Islet precursor cell (in vitro differentiated cells): ENCODE measurements at places on chromosomes 5 and 9.
A peak's percentile ranks its signal among the peaks of the same experiment; 100 is the strongest.

- no peak for DNase-seq
Observed at GRCh38 chr5:36242534-36243485, 1.1 kb upstream of the NADK2 start.

DNA sequence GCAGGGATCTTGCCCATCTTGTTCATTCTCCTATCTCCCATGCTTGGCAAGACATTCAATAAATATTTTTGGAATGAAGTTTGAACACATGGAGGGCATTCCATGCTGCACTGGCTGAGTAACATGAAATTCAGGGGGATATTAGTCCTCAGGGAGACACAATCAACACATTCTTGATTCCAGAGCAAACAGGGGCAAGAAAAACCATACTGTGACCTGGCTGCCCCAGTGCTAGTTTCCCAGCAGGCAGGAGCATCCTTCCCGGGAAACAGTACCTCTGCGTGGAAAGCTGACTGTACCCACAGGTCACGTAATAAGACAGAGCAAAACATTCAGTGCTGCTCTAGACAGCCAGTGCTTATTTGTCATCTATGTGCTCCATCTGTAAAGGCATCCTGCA, 66.3 kb upstream of the SPOCK1 start:
- DNase-seq = no peak

GRCh38 chr9:129666575-129666974, 1.1 kb downstream of the PRRX2 start:
- DNase-seq = no peak

DNA sequence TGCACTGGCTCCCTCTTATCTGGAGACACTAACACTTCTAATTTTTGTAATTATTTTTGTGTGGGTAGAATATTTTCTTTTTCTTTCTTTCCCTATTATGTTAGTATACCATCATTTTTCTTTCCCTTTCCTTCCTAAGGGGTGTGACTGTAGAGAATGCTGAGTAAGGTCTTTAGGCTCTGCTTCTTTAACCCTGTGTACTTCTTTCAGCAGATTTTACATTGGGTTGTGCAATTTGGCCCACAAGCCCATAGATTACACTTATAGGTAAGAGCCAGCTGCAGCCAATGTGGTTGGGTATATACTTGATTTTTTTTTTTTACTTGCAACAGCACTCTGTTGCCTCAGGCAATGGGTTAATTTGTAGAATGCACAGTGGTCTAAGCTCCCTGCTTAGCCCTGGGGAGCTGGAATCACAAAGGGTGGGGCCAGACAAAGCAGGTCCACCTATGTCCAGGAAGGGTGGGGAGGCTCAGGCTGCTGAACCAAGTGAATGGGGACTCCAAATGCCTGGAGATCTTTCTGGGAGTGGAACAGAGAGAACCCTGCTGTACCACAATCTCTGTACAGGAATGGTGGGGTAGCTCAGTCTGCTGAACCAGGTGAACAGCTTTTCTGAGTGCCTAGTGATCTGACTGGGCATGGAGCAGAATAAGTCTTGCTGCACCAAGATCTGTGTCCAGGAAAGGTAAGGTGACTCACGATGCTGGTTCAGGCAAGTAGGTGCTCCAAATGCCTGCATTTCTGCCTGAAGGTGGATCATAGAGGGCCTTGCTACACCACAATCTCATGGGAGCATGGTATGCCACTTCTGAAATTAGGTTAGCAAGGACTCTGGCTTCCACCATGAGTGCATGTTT, 64.9 kb downstream of the SLC25A46 start:
- DNase-seq = no peak

DNA sequence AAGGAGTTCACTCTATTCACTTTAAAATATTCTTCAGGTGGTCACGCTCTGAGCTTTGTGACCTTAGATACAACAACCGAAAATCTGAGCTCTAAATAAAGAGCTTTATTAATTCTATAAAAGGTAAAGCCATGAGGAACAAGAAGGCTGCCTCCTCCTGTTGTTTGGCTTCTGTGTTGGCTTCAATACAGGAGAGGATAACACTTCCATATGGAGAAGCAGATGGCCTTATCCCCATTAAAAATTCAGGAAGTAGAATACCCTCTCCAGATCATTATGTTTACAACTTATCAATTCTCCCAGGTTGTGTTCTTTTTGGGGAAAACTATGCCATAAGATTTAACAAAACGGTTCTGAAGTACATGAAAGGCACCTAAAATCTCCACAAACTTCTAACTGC, 128.4 kb downstream of the TTC39B start:
- DNase-seq = no peak

- DNase-seq = no peak
Observed at GRCh38 chr9:111632060-111632459, 926 bp downstream of the DNAJC25 start.

GRCh38 chr9:135607401-135608293, 31.7 kb downstream of the GLT6D1 start:
- DNase-seq = no peak

DNA sequence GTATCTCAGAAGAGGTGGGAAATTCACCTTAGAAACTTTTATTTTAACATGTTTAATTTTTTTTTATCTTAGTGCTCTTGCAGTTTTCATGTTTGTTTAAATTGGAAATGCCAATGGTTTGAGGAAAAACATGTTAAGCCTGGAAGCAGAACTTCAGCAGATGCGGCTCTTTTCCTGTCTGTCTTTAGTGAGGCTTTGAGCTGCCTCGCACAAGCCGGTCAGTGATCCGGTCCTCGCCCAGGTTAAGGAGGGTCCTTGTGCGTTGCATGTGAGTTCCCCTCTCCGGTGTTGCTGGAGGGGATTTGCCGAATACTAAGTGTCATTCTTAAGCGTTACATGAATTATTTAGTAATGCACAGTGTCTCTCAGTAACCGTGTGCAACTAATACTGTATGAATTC, 9.4 kb upstream of the PLEKHG4B start:
- DNase-seq = no peak

GRCh38 chr5:35819026-35819425, 37.7 kb upstream of the IL7R start:
- DNase-seq = no peak

DNA sequence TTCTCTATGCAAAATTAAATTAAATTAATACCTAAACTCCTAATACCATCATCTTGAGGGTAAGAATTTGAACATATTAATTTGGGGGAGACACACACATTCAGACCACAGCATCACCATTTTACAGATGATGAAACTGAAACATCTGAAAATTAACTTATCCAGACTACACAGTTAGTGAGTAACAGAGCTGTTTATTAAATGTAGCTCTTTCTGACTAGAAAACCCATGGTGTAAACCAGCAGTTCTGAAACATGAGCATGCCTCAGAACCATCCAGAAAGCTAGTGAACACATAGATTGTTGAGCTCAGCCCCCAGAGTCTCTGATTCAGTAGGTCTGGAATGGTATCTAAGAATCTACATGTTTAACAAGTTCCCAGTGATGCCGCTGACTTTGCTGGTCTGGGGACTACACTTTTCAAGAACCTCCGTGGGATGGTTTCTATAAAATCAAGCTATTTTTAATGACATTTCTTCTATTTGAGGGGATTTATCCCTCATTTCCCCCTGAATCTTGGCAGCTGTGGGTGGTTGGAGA, 113.5 kb downstream of the RORB start:
- DNase-seq = peak; percentile 55

GRCh38 chr9:94166976-94167346, 82.7 kb downstream of the PTPDC1 start:
- DNase-seq = no peak

DNA sequence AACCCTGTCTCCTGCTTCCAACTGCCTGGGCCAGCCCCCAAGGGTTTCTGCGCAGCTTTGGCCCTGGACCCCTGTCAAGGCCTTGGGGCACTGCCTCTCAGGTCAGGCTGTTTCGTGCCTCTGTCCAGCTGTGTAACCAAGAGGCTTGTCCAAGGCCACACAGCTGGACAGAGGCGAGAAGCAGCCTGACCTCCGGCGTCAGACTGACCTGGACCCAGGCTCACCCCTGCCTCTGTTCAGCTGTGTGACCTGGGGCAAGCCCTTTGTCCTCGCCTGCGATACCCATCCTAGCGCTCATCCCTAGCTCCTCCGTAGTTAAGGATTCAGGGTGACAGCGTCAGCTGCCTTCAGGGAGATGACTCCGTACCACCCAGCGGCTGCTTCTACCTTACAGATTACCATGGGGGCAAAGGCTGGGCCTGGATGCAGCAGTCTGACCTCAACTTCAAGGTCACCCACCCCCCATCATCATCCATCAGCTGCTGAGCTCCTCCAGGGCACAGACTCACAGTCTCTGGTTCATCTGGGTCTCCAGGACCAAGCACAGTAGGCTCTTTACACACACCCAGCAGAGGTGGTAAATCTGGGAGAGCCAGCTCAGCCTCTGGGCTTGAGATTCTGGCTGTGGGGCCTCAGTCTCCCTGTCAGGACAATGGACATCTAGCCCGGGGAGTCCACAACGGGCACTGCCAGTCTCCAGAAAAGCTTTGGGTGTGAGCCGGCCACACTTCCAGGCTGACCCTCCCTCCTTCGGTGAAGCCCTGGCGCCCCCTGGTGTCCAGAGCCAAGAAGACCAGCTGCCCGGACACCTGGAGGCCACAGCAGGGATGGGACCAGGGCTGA, 7.9 kb downstream of the AK1 start:
- peak; percentile 94 for DNase-seq

DNA sequence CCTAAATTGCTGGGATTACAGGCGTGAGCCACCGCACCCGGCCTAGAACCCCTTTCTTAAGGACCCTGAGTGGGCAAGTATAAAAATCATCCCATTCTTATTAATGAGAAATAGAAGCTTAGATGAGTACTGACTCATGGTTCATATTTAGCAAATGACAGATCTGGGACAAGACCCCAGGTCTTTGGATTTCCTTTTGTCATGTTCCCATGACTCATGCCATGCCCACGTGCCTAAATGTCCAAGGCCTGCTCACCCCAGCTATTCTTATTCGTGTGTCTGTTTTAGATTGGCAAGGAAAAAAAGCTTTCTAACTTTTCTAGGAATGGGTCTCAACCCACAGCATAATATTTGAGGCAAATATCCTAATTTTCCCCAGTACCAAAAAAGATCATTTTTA, 57.7 kb upstream of the RPS23 start:
- DNase-seq = no peak

DNA sequence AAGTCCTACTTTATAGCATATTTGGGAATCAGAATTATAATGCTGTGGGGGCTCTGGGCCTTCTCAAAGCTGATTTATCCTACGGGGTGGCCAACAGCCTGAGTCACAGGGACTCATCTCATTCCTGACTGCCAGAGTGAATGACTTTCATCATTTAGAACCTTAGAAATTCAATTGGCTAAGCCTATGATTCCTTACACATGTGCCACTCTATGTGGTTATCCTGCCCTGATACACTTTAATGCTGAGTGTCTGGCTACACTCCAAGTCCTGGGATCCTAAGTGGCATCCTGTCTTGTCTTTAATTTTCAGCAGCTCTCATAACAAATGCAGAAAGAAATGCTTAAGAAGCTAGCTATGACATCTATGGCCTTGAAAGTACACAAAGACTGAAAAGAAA, 75.2 kb upstream of the FREM1 start:
- DNase-seq = no peak

- DNase-seq = no peak
Observed at GRCh38 chr9:90142580-90142979, 500.0 kb downstream of the DIRAS2 start.

- DNase-seq = no peak
Observed at GRCh38 chr9:113409883-113410206, 630 bp downstream of the POLE3 start.

DNA sequence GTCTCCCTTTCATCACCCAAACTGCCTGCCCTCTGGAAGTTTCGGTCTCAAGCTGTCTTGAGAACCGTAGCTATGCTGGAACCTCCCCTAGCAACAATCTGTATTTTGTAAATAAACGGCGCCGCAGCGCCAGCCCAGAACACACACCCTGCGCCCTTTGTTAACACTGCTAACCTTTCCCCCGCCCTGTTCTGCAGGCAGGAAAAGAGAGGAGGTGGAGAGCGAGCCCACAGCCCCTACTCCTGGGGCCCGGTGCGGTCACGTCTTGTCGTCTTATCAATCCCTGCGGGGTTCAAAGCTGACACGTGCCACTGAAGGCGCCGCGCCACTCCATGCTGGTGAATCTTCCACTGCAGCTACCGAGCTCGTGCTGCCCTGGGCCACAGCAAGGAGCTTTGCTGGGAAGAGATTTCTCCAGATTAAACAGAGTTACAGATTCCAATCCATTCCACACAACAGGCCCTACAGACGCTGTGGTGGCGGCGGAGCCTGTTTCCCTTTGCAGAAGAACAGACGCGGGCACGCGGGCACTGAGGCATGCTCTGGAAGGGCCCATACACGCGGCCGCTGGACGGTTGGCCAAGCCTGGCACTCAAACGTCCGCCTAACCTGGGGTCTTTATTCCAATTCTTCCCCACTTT, 25.3 kb downstream of the ZDHHC11B start:
- DNase-seq = peak; percentile 68

DNA sequence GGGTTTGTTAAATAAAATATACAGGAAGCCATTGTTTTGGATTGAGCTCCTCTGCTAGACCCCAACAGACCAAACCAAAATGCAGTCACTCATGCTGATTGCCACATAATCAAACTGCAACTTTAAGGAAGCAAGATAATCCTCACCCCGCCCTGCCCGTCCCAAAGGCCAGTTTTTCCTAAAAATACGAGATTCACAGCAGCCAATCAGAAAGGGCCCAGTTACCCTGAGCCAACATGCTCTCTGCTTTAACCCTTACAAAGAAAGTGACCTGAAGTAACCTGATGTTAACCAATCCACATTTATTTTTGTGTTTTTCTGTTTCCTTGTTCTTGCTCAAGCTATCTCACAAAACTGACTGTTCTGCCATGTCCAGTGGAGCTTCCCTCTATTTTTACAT, 21.5 kb upstream of the RNF20 start:
- no peak for DNase-seq

DNA sequence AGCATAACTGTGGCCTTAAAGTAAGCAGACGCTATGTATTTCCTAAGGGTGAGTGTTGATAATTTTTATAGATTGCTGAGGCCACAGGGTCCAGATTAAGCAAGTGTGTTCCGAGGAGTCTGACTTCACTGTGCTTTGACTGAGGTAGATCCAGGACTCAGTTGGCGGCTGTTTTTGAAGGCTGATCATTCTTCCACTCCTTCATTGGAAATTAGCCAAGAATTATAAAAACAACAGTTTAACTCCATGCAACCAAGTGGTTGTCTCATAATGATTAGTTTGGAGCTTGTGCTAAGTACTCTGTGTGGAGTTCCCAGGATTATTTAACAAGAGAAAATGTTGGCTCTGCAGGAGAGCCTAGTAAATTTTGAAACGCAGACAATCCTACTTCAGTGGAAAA, 19.1 kb downstream of the IQGAP2 start:
- no peak for DNase-seq
